Activated T-cell treated with anti-CD3 and anti-CD28 coated beads for 4 hours (primary cell): ENCODE measurements at places on chromosomes 11 and 22.

- DNase-seq: no peak
Measured at GRCh38 chr11:79294845-79295731, 145.7 kb downstream of the TENM4 start.

- no peak for DNase-seq
Measured at GRCh38 chr11:5103066-5103465, 33.7 kb downstream of the OR52E1 start.

- no peak for DNase-seq
Measured at GRCh38 chr11:25597696-25598095, 734.2 kb upstream of the ANO3 start.

- peak; percentile 24 for DNase-seq
Measured at GRCh38 chr22:29268511-29269229, 602 bp downstream of the EWSR1 start.

GRCh38 chr11:62172294-62172693 lies 17.7 kb upstream of the SCGB1D1 start:
- no peak for DNase-seq

- no peak for DNase-seq
Measured at GRCh38 chr11:44407211-44407996, 97.5 kb upstream of the ALX4 start.

DNA sequence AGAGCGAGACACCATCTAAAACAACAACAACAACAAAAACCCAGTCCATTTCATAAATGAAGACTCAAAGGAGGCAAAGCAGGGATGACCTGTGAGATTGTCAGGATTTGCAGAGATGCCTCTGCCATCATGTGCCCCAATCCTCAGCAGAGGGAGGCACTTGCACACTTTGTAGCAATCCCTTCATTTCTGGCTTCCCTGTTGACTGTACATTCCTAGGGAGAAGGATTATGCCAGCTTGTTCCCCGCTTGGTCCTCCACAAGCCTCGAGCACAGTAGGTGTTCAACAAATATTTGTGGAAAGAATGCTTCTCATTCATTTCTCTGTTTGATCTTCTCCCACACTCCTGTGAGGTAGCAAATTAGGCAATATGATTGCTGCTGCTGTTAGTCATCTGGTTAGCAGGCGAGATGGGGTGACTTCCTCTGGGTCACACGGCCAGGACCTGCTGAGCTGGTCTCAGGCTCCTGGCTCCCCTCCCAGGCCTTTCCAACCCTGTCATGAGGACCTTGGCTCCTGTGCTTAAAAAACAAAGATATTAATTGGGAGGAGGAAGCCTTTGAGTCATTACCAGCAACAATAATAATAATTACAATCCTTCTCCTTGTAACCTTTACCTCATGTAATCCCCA lies 34.1 kb downstream of the LIF start:
- no peak for DNase-seq

- DNase-seq: no peak
Measured at GRCh38 chr22:39851606-39852315, 41.8 kb downstream of the ENTHD1 start.

DNA sequence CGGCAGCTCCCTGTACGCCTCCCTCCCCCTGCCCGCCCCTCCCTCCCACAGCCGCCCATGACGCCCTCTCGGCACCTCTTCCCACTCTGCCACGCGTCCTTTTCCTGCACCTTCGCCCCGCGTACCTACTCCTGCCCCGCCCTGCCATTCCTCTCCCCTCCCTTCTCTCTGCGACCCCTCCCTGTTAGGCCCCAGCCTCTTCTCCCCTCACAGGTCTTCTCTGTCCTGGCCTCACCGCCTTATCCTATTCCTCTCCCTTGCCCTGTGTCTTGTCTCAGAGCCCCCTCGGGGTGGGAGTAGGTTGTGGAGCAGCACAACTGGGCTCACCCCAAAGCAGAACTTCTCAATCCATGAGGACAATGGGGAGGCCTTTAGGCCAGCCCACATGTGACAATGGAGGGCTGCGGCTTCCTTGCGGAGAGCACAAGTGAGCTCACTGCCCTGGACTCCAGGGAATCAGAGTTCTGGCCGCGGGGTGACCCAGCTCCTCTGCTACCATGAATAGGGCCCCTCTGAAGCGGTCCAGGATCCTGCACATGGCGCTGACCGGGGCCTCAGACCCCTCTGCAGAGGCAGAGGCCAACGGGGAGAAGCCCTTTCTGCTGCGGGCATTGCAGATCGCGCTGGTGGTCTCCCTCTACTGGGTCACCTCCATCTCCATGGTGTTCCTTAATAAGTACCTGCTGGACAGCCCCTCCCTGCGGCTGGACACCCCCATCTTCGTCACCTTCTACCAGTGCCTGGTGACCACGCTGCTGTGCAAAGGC lies 539 bp downstream of the SLC35C1 start:
- no peak for DNase-seq

GRCh38 chr11:117796456-117796871 lies 552 bp downstream of the DSCAML1 start:
- no peak for DNase-seq

DNA sequence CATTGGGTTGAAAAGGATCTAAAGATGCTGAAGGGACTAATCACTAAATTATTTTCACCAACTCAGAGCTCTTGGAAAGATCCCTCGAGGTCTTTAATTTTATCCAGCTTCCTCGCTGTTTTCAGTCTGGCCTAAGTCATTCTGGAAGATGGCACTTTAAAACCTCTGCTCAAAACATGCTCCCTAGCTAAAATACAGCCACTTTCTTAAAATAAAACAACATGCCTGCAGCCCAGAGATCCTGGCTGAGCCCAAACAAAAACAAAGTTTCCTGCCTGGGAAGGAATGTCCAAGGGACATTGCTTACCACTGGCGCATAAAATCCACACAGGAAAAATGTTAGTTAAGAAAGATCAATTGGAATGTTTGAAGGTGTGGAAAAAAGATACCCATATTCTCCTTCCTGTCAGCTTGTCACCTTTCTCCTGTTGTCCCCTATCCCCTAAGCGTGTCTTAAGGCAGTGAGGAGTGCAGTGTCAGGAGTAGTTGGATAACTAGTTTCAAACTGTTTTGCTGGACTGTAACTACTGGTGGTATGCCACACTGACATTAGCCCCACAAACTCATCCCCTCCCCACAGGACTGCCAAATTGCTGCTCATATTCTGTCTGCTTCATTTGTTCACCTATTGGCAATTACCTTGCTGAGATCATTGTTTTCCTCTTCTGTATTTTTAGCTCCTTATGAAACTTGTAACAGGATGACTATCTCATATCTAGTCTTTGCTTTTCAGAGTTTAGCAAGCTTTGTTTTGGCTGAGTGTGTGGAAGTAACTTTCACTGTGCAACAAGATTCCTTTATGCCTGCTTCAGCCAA lies 108.3 kb upstream of the SESN3 start:
- DNase-seq: no peak

DNA sequence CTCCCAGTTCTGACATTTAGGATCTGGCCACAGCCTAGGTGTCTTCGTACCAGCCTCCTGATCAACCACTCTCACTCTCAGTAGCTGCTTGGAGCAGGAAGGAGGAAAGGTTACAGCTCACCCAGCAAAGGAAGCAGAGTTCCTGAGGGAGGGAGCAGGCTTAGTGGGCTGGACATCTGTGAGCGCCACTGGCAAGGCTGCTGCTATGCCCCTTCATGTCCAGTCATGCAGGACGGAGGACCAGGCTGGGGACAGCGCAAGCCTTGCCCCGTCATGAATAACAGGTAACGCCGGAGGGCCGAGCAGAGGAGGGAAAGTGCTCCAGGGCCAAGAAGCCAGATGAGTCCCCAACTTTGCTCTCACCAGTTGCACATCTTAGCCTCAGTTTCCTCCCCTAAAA lies 25.8 kb downstream of the TPST2 start:
- DNase-seq: no peak

DNA sequence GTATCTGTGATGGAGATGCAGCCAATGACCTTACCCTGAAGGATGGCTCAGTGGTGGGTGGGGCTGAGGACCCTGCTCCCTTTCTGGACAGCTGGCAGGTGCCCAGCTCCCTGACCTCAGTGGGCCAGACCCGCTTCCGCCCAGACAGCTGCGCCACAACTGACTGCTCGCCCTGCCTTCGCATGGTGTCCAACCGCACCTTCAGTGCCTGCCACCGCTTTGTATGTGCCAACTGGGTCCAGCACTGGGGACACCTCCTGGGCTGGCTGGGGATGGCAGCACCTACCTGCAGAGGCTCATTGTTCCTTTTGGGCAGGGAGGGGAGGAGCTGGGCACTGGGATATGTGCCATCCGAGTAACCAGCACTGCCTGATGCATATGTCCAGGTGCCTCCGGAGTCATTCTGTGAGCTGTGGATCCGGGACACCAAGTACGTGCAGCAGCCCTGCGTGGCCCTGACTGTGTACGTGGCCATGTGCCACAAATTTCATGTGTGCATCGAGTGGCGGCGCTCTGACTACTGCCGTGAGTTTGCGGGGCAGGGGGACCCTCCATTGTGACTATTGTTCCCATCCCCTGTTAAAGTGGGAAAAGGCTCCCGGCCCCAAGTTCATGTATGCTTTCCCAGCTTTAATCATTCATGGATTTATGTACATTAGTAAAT lies 84.8 kb downstream of the OTOG start:
- DNase-seq: no peak

- DNase-seq: no peak
Measured at GRCh38 chr11:69218271-69218682, 62.5 kb downstream of the SMIM38 start.

DNA sequence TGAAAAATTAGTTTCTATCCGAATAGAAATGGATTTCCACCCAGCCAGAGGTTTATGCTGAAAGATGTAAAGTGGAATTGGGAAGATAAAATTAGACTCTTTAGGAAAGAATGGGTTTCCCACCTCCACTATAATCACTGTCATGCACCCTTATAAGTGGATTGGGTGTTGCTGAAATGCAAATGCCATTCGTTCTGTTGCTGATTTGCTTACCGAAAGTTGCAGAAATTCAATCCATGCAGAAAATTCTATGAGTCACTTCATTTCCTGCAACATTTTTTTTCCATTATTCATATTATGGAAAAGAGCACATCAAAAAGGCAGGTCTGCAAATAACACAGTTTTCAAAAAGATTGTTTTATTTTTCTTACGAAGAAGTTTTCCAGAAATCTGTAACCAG lies 65.6 kb downstream of the LDLRAD3 start:
- DNase-seq: no peak

GRCh38 chr11:128053981-128054931 lies 533.1 kb downstream of the ETS1 start:
- DNase-seq: no peak

DNA sequence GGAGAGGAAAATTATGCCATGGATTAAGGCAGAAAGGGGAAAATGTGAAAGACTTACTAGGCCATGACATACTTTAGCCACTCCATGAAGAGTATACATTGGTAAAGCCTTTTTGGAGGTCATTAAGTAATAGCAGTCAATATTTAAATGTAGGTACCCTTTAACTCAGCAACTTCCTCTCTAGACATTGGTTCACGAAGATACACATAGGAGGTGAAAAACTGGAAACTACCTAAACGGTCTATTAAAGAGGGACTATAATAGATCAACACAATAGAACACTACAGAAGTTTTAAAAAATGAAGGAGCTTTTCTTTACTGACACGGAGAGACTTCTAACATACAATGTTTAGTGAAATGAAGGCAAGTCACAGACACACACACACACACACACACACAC lies 68.2 kb upstream of the BMAL1 start:
- DNase-seq: no peak

- DNase-seq: no peak
Measured at GRCh38 chr11:47177846-47178245, 1.2 kb upstream of the ARFGAP2 start.

- no peak for DNase-seq
Measured at GRCh38 chr11:75916882-75917281, 101.9 kb downstream of the UVRAG start.

GRCh38 chr11:67504005-67504949 lies 886 bp downstream of the PITPNM1 start:
- no peak for DNase-seq

GRCh38 chr11:33598426-33599069 lies 102.1 kb downstream of the C11orf91 start:
- no peak for DNase-seq

DNA sequence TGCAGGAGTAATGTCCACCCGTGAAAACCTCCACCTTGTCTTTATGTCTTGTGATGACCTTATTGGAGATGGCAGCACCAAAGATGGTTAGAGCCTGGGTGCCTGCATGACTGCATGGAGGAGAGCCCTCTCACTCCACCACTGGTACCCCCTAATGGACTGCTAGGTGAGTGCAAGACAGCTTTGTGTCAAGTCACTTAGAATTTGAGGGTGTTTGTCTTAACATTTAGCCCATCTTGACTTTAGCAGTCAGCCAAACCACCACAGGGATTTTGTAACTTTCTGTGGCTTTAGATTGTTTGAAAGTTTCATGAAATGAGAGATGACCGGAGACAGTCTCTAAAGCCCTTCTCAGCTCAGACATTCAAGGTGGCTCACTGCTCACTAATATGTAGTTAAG lies 232.9 kb upstream of the NCAM1 start:
- no peak for DNase-seq

DNA sequence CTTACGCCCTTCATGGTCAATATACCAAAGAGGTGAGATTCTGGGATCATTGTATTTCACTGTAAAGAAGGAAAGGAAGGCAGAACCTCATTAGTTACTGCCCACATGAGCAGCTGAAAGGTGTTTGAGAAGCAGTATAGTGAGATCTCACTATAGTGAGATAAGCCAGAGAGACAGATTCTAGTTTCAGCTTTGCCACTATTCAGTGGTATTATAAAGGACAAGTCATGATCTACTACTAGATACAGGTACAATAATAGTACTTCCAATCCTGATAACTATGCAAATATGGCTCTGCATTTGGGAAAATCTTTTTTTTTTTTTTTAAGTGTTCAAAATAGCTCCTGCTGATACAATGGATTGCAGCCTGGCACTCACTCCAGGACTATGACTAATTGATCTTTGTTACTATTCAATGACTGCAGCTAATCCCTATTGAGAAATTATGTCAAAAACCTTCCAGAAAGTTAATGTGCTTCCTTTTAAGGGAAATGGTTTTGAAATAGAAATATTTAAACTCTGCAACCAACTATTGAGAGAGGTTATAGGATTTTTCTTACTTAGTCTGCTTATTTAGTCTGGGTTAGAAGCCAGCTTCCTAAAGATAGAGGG lies 8.3 kb upstream of the DLAT start:
- DNase-seq: no peak

GRCh38 chr22:48700566-48701295 lies 1126.9 kb downstream of the BRD1 start:
- DNase-seq: no peak

GRCh38 chr11:959608-960007 lies 33.9 kb downstream of the AP2A2 start:
- no peak for DNase-seq

- DNase-seq: no peak
Measured at GRCh38 chr22:40410272-40410671, 39.9 kb downstream of the SGSM3 start.
